ENCODE measurements at places on chromosomes 1 and 21.

GRCh38 chr1:60088620-60089155, 15.1 kb upstream of the C1orf87 start:
- DNase-seq, result no peak

DNA sequence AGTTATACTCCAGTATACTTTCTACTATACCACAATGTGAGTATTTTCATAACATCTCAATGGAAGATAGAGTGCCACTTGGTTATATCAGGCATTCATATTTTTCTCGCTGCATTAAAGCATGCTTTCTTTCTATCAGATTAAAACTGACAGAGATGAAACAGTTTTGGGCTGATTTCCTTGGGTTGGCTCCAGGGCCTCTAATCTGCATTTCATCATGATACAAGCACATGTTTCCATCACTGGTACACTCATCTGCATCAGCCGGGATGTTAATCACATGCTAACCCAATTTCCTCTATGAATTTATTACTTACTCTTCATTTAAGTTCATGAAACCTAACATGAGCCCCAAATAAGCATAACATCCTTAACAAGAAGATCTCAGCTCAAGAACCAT, 289.0 kb upstream of the DAB1 start:
- DNase-seq, result no peak

- no peak for DNase-seq
Measured at GRCh38 chr1:113255720-113256347, 134.5 kb upstream of the MAGI3 start.

GRCh38 chr1:15028102-15028501, 125.4 kb upstream of the TMEM51 start:
- peak; percentile 83 for DNase-seq

DNA sequence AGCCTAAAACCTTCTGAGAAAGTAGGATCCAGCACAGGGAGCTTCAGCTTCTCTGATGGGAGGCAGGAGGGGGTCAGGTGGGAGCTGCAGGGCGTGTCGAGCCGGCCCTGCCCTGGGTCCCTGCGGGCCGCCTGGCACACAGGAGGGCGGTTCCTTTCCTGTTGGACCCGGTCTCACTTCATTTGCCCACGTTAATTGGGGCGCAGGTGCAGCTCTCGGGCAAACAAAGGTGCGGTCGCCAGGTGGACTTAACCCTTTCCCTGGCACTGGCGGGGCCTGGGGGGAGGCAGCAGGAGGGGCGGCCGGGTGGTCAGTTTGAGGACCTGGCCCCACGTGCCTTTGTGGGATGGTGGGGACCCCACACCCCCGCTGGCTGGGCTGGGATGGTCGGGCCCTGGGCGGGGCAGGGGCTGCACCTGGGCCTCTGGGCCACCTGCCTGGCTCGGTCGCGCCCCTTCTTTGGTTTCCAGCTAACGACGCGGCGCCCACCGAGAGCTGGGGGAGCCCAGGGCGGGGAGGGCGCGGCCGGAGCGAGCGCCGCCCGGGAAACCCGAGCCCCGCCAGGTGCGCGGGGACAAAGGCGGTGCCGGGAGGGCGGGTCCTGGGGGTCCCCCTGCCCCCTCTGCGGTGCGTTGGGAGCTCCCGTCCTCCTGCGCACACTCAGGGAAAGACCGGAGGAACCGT, 20.8 kb upstream of the C1orf159 start:
- no peak for DNase-seq

DNA sequence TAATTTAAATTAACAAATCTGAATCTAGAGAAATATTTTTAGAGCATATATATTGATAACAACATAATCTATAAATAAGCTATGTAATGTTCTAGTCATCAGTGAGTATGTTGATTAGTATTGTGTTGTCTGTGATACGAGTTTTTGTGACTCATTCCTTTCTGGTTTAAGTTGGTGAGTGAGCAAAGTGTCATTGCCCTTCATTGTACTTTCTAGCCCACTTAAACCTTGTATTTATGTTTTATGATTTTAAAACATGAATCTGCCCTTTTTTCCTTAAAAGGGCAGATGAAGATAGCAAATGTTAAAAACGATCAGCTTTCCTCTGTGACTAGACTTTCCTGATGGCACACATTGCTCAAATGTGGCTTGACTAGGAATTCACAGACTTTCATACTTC, 38.5 kb downstream of the MACO1 start:
- DNase-seq, result peak; percentile 6

- DNase-seq, result no peak
Measured at GRCh38 chr1:208520438-208521099, 276.4 kb upstream of the PLXNA2 start.

GRCh38 chr1:225474986-225475820, 47.4 kb upstream of the LBR start:
- DNase-seq, result no peak

DNA sequence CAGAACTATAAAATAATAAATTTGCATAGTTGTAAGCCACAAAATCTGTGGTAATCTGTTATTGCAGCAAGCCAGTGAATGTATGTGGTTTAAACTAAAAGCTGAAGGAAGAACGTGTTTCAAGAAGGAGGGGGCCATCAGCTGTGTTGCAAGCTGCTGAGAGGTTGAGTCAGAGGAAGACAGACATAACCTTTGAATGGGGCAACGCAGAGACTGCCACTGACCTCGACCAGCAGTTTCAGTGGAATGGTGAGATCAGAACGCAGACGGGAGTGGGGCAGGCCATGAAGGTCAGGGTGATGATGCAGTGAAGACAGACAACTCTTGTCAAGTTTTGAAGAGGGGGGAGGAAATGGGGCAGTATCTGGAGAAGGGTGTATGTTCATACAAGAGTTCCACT, 23.2 kb upstream of the QSOX1 start:
- DNase-seq, result peak; percentile 79

DNA sequence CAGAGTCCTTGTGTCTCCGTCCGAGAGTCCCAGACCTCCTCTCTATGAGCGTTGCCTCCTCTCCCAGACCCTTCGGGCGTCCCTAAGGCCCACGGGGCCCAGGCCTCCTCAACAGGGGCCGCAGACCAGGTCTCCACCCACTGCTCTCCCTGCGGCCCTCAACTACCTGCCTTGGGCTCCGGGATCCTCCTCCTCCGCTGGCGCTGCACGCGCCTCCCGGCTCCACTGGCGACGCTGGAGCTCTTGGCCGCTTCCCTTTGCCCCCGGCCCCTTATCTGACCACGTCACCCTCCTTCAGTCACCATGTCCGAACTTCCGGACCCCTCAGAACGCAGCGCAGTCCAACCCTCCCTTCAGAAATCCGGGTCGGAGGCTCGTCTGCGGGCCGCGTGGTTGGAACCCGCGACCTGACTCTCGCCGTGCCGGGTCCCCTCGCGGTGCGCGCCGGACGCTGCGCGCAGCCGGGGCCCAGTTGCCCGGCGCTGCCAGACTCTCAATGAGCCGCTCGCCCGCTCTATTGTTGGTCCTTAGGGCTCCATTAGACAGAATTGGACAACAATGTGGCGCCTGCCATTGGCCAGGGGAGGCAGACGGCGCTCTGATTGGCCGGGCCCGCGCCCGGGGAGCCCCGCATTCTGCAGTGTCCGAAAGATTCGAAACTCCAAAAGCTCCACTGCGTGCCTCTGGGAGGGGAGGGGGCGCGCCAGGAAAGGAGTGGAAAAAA, at the start of gene DMRTA2:
Gene DMRTA2 (minus strand): TSS at position 498 of the 724 bp plus-strand sequence. CDS start 1,907 bp downstream, outside the sequence.
- DNase-seq, result no peak

DNA sequence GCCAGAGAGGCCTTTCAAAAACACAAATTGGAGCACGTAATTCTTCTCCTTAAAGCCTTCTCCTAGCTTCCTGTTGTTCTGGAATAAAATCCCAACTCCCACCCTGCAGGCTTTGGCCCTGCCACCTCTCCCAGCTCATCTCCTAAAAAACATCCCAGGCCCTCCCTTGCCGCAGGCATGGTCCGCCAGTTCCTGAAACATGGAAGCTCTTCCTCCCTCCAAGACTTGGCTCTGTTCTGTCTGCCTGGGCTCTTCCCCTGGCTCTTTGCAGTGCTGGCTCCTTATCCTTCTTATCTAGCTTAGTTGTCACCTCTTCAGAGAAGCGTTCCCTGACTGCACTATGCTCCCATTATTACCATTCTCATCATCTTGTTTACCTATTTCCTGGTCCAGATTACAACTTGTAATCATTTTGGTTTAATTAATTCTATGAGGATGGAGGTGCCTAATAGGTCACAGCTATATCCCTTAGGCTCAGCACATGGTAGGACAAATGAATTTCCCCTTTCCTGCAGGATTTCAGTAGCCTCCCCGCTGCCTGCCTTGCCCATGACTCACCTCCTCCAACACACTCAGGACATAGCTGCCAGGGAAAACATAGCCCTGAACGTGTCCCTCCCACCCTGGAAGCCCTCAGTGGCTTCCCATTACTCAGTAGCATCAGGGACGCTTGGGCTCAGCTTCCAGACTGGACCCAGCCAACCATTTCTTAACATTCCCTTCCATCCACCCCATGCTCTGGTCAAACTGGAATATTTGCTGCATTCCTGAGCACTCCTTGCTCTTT, 15.7 kb upstream of the IGSF21 start:
- no peak for DNase-seq

- no peak for DNase-seq
Measured at GRCh38 chr1:213381572-213382084, 330.6 kb downstream of the RPS6KC1 start.

DNA sequence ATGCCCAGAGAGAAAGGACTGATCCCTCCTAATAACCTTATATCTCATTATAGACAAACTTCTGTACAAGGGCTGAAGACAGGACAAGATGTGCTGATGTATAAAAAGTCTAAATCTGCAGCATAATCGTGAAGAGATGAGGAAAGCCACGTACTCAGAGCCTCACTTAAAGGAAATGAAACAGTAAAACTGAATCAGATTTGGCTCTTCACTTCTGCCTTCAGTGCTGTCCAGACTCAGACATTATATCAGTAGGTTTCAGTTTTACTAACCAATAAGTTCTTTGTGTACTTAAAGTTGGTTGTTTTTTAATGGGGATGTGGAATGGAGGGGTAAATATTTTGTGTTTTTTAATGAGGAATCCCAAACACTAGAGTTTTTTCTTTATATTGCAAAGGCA, 45.3 kb upstream of the RGS1 start:
- DNase-seq, result no peak

DNA sequence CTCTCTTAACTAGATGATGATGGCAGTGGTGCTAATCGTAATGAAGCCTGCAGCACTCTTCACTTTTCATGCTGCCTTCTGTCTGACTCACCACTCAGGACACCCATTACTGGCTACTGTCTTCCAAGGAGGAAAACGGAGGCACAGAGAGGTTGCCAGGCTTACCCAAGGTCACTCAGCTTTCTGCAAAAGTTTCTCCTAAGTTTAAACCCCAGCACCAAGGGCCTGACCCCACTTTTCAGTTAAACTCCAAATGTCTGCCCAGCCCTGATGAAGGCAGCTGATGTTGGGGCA, 78.1 kb upstream of the RUNX3 start:
- no peak for DNase-seq

- no peak for DNase-seq
Measured at GRCh38 chr1:67627906-67628305, 57.1 kb upstream of the GADD45A start.

DNA sequence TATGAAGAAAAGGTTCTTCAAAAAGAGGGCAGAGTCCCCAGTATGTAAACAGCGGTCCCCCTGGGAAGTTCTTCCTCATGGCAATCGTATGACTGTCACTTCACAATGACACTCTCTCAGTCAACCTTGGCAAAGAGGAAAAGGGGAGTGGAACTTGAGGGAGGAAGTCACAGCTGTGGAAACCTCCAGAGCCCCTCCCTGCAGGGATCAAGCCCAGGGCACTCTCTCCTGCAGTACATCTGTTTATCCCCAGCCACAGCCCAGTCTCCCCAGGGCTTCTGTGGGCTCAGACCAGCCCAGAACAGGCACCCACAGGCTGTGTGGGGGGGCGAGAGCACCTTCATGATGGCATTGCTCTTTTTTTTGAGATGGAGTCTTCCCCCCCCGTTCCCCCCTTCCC, 2.0 kb downstream of the ATP13A2 start:
- DNase-seq, result no peak

GRCh38 chr1:183652107-183652506, 1.0 kb downstream of the APOBEC4 start:
- no peak for DNase-seq

DNA sequence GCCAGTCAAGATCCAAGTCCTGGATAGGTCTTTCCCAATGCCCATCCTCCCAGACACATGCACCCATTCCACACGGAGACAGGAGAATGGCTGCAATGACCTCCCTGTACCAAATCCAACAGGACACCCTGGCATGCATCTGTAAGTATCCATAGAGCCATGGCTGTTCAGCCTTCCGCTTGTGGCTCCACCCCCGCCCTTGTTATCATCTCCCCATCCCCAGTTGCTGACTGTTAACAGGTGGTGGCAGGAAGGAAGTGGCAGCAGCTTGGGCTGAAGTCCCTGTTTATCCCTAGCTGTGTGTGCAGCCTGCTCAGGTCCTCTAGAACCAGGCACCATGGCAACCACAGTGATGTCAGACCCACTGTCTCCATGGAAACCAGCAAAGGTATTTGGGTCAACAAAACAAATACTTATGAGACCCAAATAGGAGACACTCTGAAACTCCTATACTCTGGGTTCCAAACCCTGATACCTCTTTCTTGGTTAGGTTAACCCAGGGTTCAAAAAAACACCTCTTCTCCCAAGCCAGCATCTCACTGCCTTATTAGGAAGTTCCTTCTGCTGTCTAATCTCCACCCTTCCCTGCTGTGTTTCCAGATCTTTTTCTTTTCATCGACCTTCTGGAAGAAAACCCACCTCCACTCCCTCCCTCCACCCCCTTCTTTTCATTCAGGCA, 721 bp downstream of the PBXIP1 start:
- no peak for DNase-seq

GRCh38 chr21:14617871-14618270, 71.8 kb upstream of the SAMSN1 start:
- DNase-seq, result no peak

- no peak for DNase-seq
Measured at GRCh38 chr1:14997646-14998276, 155.8 kb upstream of the TMEM51 start.

DNA sequence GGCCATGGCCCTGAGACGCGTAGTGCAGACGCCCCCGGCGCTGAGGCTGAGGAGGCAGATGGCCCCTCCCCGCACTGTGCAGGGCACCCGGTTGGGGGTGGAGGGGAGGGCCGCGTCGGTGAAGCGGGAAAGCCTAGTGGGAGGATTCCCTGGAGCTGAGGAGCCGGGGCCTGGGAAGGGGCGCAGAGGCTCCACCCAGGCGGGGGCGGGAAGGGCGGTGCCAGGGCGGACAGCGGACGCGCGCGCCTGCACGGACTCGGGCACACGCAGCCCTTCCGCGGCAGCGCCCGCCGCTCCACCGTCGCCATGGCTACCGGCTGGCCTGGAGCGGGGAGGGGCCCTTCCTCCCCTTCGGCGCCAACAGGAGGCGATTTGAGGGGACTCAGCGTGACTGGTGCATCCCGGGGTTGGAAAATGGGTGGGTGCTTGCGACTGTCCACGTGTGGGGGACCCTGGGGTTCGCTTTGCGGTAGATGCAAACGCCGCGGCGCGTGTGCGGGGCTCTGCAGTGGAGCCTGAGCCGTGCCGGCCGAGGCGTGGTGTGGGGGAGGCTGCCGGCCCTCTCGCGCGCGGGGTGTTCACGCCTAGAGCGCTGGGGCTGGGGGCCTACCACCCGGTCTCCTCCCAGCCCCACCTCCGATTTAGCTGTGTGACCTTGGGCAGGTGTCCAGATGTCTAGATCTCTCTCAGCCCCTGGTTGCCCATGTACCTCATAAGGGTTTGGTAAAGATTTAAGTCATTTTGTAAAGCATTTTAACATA, 35.1 kb downstream of the PTPRF start:
- DNase-seq, result no peak

- no peak for DNase-seq
Measured at GRCh38 chr1:211975152-211975941, 60.0 kb downstream of the INTS7 start.

Data from GM04504 (cell line).